Activated CD4-positive, alpha-beta memory T cell treated with anti-CD3 and anti-CD28 coated beads for 36 hours (primary cell): ENCODE measurements at places on chromosomes 5 and 9.

GRCh38 chr5:127011153-127011552, 19.2 kb downstream of the MARCHF3 start:
- no peak overlapping the region for H3K4me3 ChIP-seq
- DNase-seq: no peak
- no peak overlapping the region for H3K27ac ChIP-seq
- H3K4me1 ChIP-seq: peaks cover 30% of the 10 kb centered on the region

- no peaks in the 10 kb centered on the region for H3K36me3 ChIP-seq
- DNase-seq: peak; percentile 28
- H3K27me3 ChIP-seq: no peaks in the 10 kb centered on the region
- H3K4me3 ChIP-seq: no peak overlapping the region
- H3K4me1 ChIP-seq: no peaks in the 10 kb centered on the region
Measured at GRCh38 chr9:105842023-105842644, 147.8 kb downstream of the TMEM38B start.

DNA sequence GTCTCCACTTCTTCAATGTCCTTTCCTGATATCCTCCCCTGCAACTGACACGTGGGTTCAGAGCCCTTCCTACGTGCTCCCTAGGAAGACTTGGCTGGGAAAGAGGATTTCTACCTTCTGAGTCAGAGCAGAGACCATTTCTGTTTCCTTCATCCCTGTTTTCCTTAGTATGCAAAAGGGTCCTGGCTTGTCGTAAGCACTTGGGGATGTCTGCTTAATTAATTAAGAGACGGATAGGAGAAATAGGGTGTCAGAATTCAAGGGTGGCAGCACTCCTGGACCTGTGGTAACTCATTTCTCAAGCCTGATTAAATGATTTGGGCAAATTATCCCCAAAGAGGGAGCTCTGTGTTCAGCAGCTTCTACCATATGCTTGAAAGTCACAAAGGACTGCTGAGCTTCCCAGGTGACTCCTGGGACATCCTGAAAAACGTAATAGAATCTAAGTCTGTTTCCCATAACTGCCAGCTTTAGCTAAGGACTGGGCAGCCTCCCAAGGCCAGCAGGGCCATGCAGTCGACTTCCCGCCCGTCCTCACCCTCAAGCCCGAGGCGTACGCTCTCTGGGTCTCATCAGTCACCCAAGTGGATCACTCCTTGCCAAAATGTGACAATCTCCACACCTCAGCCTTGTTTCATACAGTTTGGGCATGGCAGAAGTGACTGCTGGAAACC, 20.5 kb downstream of the ABCA1 start:
- H3K27me3 ChIP-seq: no peaks in the 10 kb centered on the region
- H3K4me3 ChIP-seq: no peak overlapping the region
- DNase-seq: no peak

GRCh38 chr5:140381972-140382371, 19.7 kb upstream of the ANKHD1 start:
- H3K4me1 ChIP-seq: peaks cover 15% of the 10 kb centered on the region
- no peak overlapping the region for H3K4me3 ChIP-seq
